ENCODE measurements at places on chromosomes 6 and 20.

- DNase-seq: no peak
Measured at GRCh38 chr6:165753506-165753905, 90.5 kb upstream of the PDE10A start.

GRCh38 chr6:107820338-107821261 is 3.5 kb downstream of the SCML4 start:
- no peak for DNase-seq

- no peak for DNase-seq
Measured at GRCh38 chr6:17099401-17100059, 2.3 kb upstream of the STMND1 start.

- no peak for DNase-seq
Measured at GRCh38 chr6:113403966-113404595, 453.1 kb upstream of the MARCKS start.

- no peak for DNase-seq
Measured at GRCh38 chr20:10060226-10060625, 25.4 kb downstream of the ANKEF1 start.

- DNase-seq: no peak
Measured at GRCh38 chr20:19942611-19943010, 74.6 kb upstream of the NAA20 start.

- DNase-seq: no peak
Measured at GRCh38 chr6:30752157-30752927, 8.0 kb upstream of the IER3 start.

DNA sequence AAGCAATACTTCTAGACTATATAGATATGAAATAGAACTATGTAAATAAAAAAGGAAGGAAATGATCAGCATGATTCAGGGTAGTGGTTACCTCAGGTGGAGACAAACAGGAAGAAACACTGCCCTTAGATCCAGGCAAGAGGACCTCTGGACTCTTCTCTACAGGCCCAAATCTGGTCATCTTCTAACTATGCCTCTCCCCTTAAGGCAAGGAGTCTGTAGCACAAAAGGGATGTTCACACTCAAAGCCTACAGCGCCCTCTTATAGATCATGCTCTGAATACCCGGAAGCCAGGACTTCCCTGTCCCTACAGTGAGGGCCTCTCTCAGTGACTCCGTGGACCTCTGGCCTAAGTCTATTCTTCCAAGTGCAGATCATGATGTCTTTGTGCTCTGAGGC is 30.4 kb upstream of the HIVEP2 start:
- DNase-seq: peak; percentile 24
